CD4-positive, alpha-beta T cell treated with Interleukin-15 for 4 hours (primary cell): ENCODE measurements at places on chromosomes 6 and 20.

DNA sequence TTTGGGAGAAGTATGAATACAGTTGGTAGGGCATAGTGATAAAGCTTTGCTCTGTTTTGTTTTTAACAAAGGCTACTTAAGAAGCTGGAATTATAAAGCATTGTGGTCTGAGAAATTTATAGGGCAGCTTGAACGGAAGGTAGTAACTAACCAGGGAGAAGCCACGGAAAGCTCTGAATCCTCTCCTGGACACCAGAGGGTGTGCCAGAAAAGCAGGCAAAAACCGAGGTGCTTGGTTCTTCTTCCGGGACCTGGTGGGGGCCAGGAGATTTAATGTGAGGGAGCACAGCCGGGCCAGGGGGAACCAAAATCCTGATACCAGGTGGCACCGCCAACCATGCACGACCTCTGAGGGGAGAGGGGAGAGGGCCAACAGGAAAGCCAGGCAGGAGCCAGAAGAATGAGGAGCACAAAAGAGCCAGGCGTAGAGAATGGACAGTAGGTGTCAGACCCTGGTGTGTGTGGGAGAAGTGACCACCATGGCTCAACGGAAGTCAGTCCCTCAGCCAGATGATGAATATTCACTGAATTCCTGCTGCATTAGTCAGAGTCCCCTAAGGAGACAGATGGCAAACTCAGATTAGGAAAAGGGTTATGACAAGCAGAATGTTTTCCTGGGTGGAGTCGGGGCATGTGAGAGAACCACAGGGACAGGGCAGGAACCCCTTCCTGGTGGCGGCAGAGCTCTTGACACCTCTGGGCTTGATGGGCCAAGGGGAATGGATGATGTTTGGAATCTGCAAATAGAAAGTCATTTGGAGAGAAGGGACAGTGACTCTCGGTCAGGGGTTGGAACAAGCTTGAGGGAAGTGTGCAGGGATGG lies 262.3 kb downstream of the ZNF217 start:
- no peak for DNase-seq

DNA sequence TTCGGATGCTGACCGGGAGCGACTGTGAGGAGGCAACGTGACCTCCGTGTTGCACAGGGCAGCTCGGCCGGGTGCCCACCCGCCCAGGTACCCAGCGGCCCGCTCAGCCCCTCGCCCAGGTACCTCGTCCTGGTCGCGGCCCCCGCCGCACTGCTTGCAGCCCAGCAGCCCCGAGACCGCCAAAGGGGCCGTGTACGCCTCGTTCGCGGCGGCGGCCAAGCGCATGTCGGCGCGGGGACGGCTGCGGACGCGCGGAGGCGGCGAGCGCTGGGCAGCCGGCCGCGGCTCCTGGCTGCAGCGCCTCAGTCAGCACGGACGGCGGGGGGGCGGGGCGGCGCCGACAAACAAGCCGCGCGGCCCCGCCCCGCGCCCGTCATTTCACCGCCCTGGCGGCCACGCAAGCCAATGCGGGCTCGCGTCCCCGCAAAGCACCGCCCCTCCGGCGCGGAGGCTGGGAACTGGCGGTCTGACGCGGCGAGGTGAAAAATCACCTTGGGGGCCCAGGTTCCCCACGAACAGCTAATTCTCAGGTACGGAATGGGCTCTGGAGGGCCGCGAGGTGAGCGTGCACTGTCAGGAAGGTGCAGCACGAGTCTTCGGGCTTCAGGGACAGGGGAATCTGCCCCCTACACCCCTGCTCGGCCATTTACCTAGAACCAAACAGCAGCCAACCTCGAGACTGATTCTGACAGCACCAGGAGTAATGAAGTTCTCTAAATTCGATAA lies 85.2 kb downstream of the SESN1 start:
- DNase-seq = peak; percentile 89

DNA sequence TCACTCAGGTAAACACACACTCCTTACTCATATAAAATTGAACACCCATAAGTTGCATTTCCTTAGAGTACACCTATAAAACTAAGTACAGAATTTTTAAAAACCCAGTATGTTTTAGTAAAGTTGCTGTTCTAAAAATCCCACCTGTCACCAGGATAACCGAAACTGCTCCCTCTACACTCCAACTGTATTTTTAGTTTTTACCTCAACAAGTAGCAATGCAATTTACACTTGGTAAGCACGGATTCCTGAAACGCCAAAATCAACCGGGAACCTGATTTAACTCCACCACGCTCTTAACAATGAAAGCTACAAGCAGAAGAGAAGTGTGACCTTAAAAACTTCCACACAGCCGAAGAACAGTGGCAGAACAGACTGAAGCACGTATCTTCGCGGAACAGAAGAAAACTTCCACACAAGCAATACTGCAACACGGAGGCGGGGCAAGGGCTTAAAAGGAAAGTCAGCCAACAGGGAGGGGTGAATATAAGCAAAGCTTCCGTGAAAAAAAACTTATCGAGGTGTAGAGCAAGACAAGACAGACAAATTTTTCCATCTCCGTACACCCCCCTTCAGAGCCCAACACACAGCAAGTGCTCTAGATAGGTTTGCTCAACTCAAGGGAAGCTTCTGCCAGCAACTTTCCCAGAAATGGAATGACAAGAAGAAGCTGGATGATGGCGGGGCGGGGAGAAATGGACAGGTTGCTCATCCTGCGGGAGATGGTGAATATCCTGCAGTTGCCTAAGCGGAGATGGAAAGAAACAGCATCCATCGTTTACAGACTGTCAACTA lies 1.4 kb downstream of the STAU1 start:
- peak; percentile 71 for DNase-seq

DNA sequence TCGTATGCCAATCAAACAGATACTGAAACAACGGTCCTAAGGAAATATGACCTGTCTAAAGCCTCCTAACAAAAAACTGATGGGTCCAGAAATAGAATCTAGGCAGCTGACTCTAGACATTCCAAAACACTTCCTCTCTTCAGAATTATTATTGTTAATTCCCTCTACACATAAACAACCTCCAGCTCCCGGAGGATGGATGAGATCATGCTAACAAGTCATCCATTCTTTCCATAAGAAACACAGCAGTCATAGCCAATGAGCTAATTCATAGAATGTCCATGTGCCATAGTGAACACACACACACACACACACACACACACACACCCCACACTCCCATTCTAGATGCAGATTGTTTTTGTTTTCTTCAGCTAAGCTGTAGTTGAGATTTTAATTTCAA lies 44.3 kb downstream of the HDGFL1 start:
- DNase-seq = no peak

DNA sequence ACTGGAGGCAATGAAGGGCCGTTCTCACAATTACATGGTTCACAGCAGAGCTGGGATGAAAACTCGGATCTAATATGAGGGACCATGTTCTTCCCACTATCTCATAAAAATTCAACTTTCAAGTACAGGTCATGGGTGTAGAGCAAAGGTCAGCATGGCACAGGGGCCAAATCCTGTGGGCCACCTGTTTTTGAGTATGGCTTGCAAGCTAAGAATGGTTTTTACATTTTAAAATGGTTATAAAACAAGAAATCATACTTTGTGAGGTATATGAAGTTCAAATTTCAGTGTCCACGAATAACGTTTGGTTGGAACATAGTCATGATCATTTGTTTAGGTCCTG lies 4.6 kb downstream of the MAP3K5 start:
- no peak for DNase-seq

- no peak for DNase-seq
Measured at GRCh38 chr20:13223736-13224520, 2.9 kb downstream of the ISM1 start.

- DNase-seq = no peak
Measured at GRCh38 chr6:41271901-41272395, 14.5 kb downstream of the TREM1 start.

DNA sequence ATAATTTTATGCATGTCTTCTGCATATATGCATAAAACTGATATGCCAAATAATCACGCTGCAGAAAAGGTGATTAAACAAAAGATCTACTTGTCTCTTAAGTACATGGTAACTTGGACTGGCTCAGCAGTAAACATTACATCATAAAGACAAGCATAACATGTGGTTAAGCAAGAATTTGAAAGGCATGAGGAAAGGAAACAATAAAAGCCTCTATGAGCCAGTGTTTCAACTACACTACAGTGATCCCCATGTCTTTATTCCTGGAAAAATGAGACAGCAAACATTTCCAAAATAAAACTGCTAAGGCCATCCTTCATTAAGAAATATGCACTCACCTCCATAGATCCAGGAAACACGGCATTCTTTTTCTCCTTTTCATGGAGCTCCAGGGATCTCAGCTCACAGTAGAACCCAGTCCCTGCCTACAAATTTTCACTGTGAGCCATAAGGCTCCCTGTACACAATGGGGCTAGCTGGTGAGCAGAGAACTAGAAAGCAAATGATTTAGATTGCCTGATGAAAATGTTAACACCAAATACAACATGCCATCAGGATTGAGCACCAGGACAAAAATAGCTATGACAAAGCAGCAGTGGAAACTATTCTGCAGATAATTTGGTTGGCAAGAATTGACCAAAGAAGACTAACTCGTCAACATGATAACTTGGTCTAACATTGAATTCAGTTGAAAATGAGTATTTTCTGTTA lies 156.1 kb downstream of the COL21A1 start:
- no peak for DNase-seq

DNA sequence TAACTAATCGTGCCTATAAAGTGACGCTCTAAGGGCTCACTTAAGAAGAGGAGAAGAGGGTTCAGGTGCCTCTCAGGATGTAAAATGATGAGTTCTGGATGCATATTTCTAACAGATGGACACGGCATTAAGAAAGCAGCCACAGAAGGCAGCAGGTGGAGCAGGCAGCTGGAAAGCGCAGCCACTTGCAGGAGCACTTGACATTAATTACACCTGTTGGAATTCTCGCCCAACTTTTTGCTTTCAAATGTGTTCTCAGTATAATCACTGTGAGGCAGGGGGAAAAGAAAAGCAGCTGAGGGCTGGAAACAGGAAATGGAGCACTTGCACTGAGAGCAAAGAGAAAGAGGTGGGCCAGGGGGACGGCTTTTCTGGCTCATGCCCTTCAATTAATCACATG lies 164.2 kb downstream of the NKAIN2 start:
- DNase-seq = no peak

- DNase-seq = no peak
Measured at GRCh38 chr6:154414021-154414813, 57.6 kb upstream of the IPCEF1 start.

- DNase-seq = no peak
Measured at GRCh38 chr6:143299253-143300166, 151.0 kb downstream of the ADAT2 start.

GRCh38 chr6:22101163-22101562 lies 195.7 kb downstream of the PRL start:
- no peak for DNase-seq

- no peak for DNase-seq
Measured at GRCh38 chr6:97462031-97462430, 179.0 kb upstream of the MMS22L start.

- DNase-seq = no peak
Measured at GRCh38 chr6:8066108-8066507, 1.9 kb upstream of the BLOC1S5 start.

- DNase-seq = no peak
Measured at GRCh38 chr6:15715060-15715459, 52.2 kb upstream of the DTNBP1 start.

GRCh38 chr6:44645276-44645675 lies 257.8 kb downstream of the CDC5L start:
- DNase-seq = no peak
